ENCODE measurements at places on chromosomes 1 and 21.

- DNase-seq, result no peak
Observed at GRCh38 chr1:32498751-32499150, 33.9 kb downstream of the ZBTB8B start.

GRCh38 chr1:48757363-48757762 is 19.3 kb downstream of the BEND5 start:
- no peak for DNase-seq

GRCh38 chr1:233331676-233332519 is 4.4 kb downstream of the MAP3K21 start:
- no peak for DNase-seq

DNA sequence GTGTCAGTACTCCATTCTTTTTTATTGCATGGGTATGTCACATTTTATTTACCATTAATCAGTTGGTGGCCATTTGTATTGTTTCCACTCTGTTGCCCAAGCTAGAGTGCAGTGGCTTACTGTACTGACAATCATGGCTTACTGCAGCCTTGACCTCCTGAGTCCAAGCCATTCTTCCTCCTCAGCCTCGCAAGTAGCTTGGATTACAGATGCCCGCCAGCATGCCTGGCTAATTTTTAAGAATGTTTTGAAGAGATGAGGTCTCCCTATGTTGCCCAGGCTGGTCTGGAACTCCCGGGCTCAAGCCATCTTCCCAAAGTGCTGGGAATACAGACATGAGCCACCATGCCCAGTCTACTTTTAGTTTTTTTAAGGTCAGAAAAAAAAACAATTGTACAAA is 813 bp upstream of the SFT2D2 start:
- DNase-seq, result no peak

DNA sequence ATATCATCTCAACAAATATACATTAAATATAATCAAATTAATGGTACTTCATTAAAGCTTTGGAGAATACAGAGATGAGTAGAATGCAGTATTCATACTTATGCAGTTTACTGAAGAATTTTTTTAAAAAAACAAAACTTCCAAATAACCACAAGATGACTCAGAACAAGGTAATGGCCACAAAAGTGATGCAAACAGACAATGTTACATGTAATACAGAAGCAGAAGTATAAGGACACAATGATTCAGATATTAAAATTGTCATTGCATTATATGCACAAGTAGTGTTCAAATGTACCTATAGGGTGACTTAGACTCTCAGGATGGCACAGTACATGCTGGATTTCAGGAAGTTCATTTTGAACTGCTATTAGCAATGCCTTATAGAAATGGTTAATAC is 227.2 kb upstream of the ST6GALNAC5 start:
- DNase-seq, result no peak

DNA sequence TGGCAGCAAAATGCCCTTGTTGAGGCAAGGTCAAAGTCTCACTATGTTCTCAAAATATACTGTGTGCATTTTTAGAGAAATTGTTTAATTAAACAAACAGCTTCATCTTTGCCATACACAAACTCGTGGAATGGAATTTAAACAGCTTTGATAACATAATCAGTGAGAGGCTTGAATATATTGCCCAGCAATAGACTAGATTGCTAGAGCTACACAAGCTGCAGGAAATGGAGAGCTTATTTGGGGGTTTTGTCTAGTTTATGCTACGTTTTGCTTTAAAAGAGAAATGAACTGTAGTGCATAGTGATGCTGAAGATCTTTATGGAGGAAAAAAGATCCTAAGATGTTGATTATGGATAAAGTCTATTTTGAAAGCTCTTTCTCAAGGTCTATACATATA is 166.8 kb upstream of the HMCN1 start:
- no peak for DNase-seq

DNA sequence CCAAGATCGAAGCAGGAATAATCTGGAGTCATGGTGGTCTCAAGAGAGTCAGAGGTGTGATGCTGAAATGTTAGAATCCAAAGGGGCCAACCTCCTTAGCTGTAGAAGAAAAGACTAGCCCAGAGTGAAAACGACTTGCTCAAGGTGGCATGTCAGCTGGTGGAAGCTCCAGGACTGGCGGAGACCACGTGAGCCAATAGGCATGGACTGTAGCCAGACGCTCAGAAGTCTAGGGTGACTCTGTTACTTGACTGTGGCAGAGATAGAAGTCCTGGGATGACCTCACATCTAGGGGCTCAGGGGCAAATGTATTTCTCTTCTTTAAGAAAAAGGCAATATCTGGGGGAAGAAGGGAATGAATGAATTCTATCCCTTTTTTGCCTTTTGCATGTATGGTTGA is 267.4 kb downstream of the ATG4C start:
- DNase-seq, result no peak

DNA sequence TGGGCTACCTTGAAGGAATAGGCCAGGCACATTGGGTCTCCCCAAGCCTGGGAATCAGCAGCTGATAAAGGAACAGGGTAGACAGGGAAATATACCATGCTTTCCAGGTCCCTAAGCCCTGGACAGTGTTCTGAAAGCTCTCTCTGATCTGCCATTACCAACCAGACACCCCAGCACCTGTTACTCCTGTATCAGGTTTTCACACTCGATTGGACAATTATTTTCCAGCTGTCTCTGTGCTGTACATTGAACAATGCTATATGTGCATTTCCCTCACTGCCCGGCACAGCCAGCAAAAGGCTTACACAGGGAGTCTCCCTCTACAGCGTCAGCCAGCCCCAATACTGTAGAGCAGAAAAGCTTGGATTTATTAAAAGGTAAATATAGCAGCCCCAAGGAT is 4.7 kb downstream of the CFAP45 start:
- no peak for DNase-seq

Measured in NCI-H187 (cell line).